ENCODE measurements at places on chromosomes 2 and 18.

DNA sequence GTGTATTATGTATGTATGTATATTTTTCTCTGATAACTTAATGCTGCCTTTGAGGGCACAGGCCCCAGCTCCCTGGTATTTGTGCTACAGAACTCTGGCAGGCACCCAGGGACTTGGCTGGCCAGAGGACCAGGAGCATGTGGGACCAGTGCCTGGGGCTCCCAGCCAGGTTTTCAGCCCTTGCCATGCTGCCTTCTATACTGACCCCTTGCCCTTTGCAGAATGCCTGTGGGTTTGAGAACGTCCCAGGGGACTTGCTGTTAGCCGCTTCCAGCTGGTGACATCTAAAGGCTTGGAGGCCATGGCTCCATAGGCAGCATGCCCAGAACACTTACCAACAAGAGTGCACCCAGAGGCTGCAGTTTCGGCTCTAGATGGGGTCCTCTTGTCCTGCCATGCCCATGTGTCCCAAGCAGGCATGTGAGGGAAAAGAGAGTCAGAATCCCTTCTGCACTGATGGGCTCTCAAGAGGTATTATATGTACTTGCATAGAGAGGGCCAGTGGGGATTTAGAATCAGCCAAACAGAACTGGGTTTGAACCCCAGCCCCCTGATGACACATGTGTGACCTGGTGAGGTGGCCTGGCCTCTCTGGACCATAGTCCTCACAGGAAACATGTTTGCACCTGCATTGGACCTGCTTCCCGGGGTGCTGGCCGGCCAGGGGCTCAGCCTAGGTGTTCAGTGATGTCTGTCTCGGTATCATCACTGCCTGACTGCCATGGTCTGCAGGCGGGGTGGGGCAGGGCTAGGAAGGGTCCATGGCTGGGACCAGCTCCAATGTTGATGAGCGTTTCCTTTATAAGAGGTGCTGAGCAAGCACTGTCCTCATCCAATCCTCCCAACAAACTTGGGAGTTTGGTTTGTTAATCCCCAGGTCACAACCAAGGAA lies 119.2 kb upstream of the FHL2 start:
- no peak for DNase-seq

- DNase-seq, result no peak
Observed at GRCh38 chr2:199336546-199336945, 121.2 kb downstream of the SATB2 start.

DNA sequence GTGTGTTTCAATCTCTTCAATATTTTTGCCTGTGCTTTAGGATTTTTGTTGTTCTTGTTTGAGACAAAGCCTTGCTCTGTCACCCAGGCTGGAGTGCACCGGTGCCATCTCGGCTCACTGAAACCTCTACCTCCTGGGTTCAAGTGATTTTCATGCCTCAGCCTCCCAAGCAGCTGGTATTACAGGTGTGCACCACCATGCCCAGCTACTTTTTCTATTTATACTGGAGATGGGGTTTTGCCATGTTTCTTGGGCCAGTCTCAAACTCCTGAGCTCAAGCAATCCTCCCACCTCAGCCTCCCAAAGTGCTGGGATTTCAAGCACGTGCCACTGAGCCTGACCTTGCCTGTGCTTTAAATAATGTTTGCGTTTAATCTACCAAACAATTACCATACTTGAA lies 43.1 kb upstream of the DOK6 start:
- DNase-seq, result no peak

GRCh38 chr2:212901604-212902275 lies 249.7 kb downstream of the IKZF2 start:
- DNase-seq, result no peak

DNA sequence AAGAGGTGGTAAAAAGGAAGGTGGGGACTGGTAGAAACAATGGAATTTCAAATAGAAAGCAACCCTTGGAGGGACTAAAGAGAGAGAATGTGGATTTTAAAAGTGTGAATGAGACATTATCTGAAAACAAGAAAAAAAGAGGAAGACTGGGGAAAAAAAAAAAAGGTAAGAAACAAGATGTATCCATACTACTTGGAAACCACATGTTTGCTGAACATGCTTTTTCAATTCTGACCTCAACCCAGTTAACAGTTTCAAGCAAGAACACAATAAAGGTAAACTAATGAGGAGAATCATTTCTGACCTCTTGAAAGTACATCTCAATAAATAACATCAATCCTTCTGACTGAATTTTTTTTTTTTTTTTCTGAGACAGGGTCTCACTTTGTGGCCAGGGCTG lies 2.6 kb downstream of the FARSB start:
- DNase-seq, result no peak
